ENCODE measurements at places on chromosomes 13 and 19. TPM values are rescaled to one million over a fixed set of nuclear protein-coding genes. Genes with fewer than 3 reads are reported as not detected.

Gene TTC9B
- not detected for total RNA-seq

Gene KIR2DL1
- not detected for total RNA-seq

Gene RNF113B
- not detected for total RNA-seq

Gene LILRB2
- not detected for total RNA-seq
